ENCODE measurements at places on chromosomes 4 and X.
A peak's percentile ranks its signal among the peaks of the same experiment; 100 is the strongest.

- no peak for DNase-seq
Observed at GRCh38 chr4:184752496-184753275, 18.8 kb upstream of the CENPU start.

- DNase-seq = no peak
Observed at GRCh38 chr4:148434075-148434773, 8.0 kb downstream of the NR3C2 start.

- no peak for DNase-seq
Observed at GRCh38 chr4:186644311-186644638, 79.4 kb downstream of the FAT1 start.

DNA sequence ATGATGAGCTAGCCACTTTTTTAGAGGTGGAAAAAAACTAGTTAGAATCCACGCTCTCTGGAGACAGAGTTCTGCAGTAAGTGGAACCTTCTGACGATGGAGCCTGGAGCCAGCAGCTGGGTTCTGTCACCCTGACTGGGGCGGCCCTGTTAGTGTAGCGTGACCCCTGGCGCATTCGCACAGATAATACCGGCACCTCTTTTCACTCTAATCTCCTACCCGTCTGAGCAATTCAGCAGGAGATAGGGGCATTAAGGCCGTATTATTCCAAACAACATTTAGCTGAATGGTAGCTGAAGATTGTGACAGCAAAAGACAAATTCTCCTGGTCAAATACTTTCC is 292.6 kb downstream of the FBXO8 start:
- DNase-seq = no peak

DNA sequence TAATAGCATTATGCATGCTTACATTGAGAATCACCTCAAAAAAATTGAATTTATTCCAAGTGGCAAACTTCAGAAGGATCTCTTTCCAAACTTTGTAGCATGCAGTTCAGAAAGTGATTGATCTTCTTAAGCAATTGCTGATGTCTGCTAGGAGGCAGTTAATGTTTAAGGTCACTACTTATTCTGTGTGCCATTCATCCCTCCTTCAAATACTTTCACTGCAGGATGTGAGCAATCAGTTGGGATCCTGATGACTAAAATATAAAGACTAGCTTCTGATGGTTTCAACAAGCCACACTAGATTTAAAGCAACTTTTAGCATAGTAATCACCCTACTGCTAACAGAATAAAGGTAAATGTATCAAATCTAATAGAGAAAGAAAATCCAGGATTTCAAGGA is 414.1 kb downstream of the ADGRL3 start:
- DNase-seq = no peak

- DNase-seq = no peak
Observed at GRCh38 chrX:8632924-8633323, 99.0 kb downstream of the ANOS1 start.

- DNase-seq = no peak
Observed at GRCh38 chrX:104288269-104288668, 33.5 kb upstream of the ESX1 start.

GRCh38 chr4:1410491-1411325 is 4.5 kb upstream of the NKX1-1 start:
- DNase-seq = peak; percentile 82

DNA sequence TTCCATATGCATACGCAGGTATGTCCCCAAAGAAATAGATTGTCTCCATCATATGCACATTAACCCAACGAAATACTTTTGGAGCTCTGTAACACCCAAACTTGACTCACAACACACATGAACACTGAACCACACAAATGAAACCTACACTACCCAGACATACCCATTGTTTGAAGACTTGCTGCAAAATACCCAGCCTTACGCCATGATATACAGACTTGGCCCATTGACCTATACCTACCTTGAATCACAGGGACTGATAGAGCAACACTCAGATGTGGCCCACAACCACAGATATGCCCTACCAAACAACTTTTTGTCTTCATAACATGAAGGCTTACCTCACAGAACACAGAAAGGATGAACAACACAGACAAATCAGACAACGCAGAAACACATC is 15.9 kb downstream of the LINC00632 start:
- DNase-seq = no peak

DNA sequence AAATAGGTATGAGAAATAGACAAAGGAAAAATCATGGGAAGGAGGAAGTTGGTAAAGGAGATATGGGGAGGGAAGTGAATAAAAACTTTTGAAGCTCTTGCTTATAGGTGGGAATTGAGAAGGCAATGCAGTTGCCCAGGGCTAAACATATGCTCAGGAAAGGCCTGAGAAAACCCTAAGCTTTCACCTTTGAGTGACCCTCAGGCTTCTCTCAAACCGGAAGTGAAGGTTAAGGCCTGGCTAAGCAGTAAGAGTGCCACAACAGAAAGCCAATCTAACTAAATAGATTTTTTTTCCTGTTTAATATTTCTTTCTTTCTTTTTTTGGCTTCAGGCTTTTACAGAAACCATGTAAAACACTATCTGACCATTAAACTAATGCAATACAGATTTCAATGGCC is 69.5 kb upstream of the GABRA3 start:
- DNase-seq = no peak

DNA sequence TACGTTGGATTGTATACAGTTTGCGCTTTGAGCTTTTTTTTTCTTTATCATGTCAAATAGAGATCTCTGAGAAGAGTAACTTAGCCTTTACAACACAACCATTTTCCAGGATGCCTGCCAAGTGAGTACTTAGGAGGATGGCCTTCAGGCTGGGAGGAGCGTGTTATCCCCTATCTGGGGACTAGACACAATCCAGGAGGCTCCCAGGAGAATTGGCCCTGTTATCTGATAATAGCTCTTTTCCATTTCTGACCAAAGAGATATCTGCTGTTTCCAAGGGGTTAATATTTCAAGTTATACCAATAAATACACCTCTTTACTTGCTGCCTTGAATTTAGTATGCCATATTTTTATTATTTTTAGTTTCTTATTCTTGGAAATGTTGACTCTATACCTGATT is 169.5 kb upstream of the SMARCAD1 start:
- no peak for DNase-seq

GRCh38 chr4:169188204-169188603 is 82.6 kb downstream of the SH3RF1 start:
- no peak for DNase-seq

GRCh38 chr4:2825740-2826139 is 17.9 kb upstream of the ADD1 start:
- no peak for DNase-seq

DNA sequence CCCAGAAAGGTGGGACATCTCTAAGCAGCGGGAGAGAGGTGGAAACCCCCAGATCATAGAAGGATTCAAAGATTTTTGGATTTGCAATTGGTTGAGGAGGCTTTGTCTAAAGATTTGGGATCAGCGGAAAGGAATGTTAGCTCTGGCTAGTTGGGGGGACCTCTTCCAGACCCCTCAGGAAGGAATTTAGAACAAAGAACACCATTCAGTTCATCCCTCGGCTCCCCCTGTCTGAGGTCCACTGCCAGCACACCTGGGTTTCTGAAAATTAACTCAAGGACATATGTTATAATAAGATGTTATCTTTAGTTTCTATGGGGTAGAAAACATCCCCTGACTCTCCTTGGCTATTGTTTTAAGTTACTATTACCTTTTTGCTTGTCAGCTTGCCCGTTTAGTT is 163.6 kb downstream of the CEP135 start:
- DNase-seq = no peak
